RPMI7951 (cell line): ENCODE measurements at places on chromosomes 12 and 14.

- DNase-seq = no peak
Observed at GRCh38 chr12:12811343-12811742, 1.8 kb upstream of the DDX47 start.

GRCh38 chr14:101331661-101332169 is 229.6 kb upstream of the DIO3 start:
- DNase-seq = no peak

DNA sequence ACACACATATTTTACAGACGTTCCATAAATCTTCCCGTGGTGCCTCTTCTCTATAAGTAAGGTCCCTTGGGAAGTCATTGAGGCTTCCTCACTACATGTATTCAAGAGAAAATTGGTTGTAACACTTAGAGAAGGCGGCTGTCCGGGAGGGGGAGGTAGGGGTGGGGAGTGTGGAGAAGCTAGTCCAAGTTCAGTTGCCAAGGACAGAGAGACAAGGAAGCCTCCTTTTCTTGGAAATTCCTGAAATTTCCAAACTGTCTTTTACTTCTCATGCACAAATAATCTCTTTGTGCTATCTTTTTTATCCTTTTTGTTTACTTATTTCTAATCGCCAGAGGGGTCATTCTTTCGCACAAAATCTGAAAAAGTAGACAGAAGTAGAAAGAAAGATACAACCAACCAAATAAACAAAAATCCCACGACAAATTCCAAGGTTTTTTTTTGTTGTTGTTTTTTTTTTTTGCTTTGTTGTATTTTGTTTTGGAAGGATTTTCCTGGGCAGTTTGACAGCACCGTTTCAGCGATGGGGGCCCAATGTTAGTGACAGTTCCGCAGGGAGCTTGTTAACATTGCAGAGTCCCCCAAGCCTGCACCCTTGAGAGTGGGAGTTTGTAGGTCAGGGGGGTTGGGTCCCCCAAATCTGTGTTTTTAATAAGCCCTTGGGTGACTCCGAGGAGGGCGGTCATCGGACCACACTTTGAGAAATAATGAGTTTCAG is 45.2 kb downstream of the MAP1LC3B2 start:
- DNase-seq = peak; percentile 53

- DNase-seq = peak; percentile 65
Observed at GRCh38 chr12:11621797-11622423, 27.6 kb upstream of the ETV6 start.

DNA sequence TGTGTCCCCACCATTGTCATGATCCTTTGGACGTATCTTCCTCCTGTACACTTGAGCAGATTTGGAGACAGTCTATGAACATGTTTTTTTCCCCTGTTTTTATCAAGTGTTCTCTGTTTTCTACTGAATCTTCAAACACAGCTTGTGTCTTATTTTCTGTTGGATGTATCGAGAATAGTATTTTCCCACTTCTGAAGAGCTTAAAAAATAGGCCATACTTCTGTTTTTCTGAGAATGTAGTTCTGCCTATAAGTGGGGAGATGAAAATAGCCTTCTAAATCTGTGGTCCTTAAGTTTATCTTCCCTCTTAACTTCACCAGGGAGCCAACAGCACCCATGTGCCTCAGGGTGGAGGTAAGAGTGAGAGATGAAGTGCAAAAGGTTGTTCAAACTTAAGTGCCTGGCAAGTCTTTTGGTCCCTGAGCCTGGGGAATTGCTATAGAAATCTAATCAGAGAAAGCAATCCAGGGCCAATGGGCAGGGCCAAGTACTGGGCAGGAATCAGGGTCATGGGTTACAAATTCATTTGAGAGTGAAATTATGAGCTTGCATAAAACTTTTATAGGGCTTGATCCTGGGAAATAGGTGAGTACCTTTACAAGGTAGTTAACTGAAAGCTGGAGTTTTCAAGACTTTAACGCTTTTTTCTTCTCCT is 58.9 kb downstream of the ARF6 start:
- DNase-seq = no peak

- DNase-seq = peak; percentile 40
Observed at GRCh38 chr14:88346048-88346639, 23.1 kb upstream of the KCNK10 start.

DNA sequence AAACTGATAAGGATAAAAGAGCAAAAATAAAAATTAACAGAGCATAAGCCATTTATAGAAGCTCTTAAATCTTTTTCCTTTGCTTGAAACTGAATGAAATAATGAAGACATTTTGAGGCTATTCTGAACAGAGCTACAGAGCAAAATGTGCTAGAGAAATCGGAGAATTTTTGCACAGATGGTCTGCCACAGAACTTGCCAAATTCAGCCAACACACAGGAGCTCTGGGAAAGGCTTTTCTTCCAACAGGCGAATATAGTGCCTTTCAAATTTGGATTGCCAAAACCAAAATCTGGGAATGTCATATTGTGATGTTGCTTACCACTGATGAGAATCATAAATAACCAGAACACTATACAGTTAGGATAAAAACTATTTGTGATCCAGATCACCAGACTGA is 406.3 kb downstream of the RPL10L start:
- no peak for DNase-seq

DNA sequence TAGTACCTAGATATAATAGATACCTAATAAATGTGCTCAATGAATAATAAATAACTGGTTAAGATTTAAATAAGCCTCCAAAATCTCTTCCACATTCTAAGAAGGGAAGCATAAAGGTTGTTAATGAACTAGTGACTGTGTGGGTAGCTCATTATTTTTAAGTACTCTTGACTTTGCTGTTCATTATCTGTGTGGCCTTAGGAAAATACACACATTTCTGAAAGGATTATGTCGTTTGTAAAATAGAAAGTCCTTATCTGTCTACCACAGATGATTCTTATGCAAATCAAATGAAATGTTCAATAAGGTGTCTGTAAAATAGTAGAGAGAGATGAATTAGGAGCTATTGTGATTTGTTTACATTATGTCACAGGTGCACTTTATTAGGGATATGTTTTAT is 119.5 kb downstream of the LRRK2 start:
- DNase-seq = no peak
